ENCODE measurements at places on chromosomes 11 and 22.

GRCh38 chr11:97202613-97203292, 812.9 kb downstream of the JRKL start:
- no peak for DNase-seq

DNA sequence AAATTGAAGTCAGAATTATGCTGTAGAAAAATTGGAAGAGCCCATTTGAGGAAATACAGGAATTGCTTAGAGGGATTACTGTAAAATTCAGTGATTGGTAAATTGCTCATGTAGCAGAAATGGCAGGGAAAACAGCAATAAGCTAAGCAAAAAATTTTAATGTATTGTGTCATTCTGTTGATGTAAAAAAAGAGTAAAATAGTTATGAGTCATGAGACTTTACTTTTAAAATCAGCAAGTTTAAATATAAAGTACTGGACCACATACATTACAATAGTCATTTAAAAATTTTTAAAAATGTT, 10.4 kb downstream of the PDHX start:
- no peak for DNase-seq

GRCh38 chr11:27363576-27364117, 632 bp upstream of the CCDC34 start:
- DNase-seq = no peak

DNA sequence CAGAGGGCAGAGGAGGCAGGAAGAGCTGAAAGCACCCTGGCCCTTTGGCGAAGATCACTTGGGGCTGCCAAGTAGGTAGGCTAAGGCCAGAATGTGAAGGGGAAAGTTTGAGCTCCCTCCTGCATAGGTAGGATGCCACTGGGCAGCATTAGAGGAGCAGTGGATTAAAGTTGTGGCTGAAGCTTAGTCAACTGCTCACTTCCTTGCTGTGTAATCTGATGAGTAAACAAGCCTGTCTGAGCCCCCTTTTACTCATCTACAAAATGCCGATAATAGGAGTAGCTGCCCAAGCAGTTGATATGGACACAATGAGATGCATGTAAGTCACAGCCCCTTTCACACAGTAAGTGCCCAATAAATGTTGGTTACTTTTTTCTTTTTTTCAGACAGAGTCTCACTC, 216.4 kb downstream of the MN1 start:
- no peak for DNase-seq

- DNase-seq = no peak
Observed at GRCh38 chr11:81197396-81197795, 1536.3 kb downstream of the FAM181B start.

DNA sequence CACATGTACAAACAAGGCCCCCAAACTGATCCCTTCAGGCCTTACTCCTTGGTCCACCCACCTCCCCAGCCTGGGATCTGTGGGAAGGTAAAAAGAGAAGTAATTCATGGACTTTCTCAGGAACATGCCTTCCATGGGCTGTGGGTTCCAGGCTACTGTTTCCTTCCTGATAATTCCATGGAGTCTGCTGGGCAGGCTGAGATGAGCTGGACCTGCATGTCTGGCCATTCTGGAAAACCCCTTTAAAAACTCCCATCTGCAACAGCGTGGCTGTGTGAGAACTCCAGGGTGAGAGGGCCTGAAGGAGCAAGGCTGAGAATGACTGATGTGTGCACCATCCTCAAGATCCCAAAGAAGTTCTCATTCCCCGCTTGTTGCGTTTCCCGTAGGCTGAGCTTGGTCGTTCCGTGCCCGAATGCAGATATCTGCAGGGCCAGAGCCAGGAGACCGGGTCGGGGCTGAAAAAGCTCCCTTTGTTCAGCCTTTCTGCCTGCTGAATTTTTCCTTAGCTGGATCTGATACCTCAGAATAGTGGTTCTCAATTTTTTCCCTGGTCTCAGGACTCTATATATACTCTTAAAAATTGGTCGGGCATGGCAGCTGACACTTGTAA, 72.9 kb downstream of the NAT10 start:
- DNase-seq = no peak

GRCh38 chr22:49268924-49269323, 558.7 kb downstream of the BRD1 start:
- DNase-seq = no peak

Data from HT-29 (cell line).